ENCODE measurements at places on chromosomes 4 and X.

DNA sequence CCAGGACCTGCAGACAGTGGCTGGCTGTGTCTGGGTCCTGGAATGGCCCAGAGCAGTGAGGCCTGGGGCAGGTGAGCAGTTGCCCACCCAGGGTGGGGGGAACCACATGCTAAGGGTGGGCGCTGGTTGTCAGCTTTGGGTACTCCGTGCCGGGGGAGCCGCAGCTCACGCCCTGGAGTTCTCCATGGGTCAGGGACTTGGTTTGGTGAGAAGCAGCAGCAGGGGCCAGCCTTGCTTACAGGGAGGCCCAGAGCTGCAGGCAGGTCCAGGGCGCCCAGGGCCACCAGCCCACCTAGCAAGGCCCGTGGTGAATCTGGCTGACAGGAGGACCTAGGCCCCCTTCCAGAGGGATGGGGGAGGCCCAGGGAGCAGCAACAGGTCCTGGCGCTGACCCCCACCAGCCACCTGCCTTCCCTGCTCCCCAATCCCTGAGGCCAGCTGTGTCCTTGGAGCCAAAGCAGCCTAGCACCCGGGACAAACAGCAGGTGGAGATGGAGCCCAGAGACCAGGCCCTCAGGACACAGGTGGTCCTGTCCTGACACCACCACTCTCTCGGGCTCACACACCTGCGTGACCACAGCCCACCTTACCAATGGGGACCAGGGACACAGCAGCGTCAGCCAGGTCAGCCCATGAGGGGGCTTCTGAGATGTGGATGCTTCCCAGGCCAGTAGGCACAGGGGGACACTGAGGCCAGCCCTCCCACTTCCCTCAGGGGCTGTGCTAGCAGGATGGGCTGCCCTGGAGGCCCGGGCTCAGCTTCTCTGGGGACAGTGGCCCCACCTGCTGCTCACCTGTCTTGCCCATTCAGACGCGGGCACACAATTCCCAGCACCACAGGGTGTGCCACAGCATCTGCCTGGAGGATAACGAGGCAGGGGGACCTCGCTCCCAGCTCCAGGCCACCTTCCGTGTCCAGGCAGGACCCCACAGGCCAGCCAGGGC is 3.5 kb downstream of the MXD4 start:
- DNase-seq = peak; percentile 24

DNA sequence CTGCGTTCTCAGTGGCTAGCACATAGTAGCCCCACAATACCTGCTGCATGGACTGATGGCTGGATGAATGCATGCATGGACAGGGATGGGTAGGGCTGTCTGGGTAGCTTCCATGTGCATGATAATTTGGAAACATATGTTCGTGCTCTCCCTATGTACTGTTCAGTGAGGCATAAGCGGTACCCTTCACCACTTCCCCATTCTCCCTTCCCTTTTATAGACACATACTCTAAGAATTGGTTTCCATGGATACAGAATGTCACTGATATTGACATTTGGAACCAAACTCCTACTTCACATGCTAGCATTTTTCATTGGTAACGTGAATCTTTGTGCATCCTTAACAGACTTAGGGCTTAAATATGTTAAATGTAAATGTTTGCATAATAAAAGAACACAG is 20.4 kb downstream of the USP46 start:
- no peak for DNase-seq

GRCh38 chrX:17377795-17378194 is 2.8 kb downstream of the NHS start:
- peak; percentile 38 for DNase-seq

DNA sequence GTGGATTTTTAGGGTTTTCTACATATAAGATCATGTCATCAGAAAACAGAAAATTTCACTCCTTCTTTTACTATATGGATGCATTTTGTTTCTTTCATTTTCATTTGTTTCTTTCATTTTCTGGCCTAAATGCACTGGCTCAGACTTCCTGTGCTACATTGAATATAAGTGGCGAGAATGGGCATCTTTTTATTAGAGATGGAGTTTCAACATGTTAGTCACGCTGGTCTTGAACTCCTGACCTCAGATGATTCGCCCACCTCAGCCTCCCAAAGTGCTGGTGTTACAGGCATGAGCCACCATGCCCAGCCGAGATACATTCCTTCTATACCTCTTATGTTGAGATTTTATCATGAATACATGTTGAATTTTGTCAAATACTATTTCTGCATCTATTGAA is 61.8 kb downstream of the BRWD3 start:
- no peak for DNase-seq

GRCh38 chr4:54085284-54085683 is 14.7 kb upstream of the GSX2 start:
- no peak for DNase-seq

DNA sequence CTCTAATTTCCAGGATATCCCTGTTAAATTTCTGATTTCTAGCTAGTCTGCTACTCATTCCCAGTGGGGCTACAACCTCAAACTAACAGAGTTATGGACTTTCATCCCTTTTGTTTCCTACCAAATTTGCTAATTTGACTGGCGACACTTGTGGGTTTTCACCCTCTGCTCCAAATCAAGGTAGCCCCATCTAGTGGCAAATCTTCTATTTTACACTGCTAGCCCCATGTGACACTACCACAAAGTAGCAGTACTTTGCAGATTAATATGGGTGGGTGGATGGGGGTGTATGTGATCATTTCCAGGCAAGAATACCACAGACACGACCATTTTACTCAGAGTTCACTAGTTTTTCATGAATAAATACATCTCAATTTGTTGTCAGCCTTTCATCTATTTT is 150.3 kb downstream of the MSL3 start:
- no peak for DNase-seq

GRCh38 chr4:25377572-25378436 is 741 bp downstream of the ANAPC4 start:
- DNase-seq = no peak

- DNase-seq = no peak
Observed at GRCh38 chr4:1082215-1083182, 30.9 kb downstream of the RNF212 start.

DNA sequence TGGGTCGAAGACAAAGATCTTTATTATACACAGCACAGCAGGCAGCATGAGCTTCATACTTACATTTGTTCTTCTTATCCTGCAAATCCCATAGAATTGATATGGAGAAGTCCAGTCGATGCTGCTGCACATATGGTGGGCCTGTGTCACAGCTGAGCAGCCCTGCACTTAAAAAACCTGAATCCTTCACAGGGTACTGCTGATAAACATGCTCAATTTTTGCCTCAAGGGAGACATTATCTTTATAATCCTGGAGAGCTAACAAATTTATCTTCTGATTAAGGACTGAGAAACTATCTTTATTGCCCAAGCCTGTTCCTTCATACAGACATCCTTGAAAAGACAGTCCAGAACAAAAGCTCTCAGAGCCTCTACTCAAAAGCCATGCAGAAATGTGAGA is 434.4 kb upstream of the FAM47C start:
- no peak for DNase-seq

DNA sequence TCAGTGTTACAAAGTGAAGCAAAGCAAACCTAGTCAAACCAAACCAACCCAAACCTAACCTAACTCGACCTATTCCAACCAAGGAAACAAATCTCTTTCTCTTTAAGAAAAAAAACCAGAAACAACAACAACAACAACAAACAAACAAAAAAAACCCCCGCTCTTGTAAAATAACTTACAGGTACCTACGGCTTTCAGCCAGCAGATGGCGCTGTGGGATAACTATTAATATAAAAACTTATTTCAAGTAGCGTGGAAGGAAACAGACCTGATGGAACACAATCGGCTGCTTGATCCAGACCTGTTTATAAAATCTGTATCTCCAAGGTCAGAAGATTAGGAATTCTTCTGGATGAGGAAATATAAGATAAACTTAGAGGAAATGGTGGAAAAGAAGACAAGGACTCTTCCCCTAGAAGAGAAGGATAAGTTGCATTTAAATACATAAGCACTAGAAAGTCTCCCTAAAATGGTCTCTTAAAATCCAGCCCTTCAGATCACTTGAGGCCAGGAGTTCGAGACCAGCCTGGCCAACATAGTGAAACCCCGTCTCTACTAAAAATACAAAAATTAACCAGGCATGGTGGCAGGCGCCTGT is 34.4 kb upstream of the CDKL5 start:
- DNase-seq = peak; percentile 61

GRCh38 chr4:100679926-100680325 is 162.1 kb upstream of the EMCN start:
- DNase-seq = no peak

GRCh38 chrX:41382714-41383645 is 49.0 kb downstream of the DDX3X start:
- DNase-seq = peak; percentile 35

- DNase-seq = no peak
Observed at GRCh38 chrX:115284877-115285276, 4.6 kb upstream of the LUZP4 start.

GRCh38 chr4:147312376-147313046 is 168.4 kb upstream of the EDNRA start:
- DNase-seq = no peak

DNA sequence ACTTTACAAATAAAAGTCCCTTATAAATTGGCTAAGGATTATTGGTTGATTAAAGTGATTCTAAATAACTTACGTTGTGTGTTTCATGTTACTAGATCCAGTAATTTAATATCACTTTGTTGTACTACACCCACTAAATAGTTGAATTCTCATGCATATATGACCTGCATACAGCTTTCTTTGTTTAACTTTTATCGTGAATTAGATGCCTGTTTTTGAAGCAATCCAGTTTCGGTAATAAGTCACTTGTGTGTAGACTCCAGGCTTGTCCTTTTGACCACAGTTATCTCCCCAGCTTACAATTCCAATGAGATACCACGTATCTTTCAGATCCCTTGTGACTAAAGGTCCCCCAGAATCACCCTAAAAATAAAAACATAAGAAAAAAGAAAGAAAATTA is 27.3 kb upstream of the TMPRSS11D start:
- no peak for DNase-seq

DNA sequence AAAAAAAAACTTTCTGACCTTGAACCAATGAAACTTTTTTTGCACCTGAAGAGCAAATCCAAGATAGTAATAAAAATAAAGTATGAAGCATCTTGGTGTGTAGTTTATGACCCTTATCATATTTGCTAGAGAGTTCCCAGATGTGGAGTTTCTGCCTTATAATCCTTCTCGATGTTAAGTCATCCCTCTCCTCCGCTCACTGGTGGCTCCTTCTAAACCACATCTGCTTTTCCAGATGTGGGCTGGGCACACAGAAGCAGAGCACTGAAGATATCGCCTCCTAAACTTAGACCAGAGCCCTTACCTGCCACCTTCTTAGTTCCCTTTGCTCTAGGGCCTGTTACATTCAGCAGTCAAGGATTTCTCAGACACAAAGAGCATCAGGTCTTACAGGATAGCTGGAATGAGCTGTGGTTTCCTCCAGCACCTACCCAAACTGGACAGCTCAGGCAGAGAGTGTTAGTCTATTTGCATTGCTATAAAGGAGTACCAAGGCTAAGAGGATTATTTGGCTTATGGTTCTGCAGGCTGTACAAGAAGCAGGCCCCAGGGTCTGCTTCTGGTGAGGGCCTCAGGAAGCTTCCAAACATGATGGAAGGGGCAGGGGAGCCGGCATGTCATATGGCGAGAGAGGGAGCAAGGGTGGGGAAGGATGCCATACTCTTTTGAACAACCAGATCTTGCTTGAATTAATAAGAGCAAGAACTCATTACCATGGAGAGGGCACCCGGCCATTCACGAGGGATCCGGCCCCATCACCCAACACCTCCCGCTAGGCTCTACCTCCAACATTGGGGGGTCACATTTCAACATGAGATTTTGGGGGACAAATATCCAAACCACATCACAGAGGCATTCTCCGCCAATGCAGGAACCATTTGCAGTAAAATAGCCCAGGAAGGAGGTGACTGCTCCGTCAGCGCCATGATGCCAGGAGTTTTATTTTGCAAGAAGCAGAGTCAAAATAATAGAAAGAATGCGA is 75.6 kb upstream of the HELT start:
- DNase-seq = no peak

GRCh38 chr4:121112530-121112929 is 40.2 kb upstream of the NDNF start:
- DNase-seq = no peak

DNA sequence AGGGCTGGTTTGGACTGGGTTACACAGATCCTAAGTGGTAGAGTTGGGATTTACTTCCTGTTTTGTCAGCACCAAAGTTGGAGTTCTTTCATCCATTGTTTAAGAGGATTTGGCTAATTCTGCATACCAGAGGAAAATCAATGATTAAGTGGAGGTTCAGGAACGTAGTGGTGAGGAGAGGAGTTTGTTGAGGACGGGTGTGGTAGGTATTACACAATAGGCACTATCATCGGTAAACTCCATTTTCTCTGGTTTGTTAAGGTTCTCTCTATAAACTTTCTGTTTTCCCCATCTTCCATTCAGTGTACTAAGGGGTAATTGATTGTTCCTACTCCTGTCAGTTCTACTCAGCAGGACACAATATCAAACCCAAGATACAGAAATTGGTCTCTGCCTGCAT is 107.5 kb upstream of the VCX2 start:
- DNase-seq = no peak

GRCh38 chr4:15425520-15425919 is 2.3 kb upstream of the C1QTNF7 start:
- no peak for DNase-seq

GRCh38 chrX:153876112-153876491 is 9.9 kb downstream of the L1CAM start:
- no peak for DNase-seq

DNA sequence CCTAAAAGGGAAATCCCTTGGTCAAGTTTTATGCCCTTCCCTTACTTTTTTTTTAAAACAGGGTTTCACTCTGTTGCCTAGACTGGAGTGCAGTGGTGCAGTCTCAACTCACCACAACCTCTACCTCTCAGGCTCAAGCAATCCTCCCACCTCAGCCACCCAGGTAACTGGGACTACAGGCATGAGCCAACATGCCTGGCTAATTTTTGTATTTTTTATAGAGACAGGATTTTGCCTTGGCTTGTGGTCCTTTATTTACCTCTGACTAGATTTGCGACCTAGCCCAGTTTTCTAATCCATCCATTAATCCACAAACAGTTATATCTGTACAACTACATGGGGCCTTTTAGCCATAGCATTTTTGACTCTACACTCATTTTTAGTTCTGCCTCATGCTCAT is 23.7 kb downstream of the CDS1 start:
- DNase-seq = no peak

DNA sequence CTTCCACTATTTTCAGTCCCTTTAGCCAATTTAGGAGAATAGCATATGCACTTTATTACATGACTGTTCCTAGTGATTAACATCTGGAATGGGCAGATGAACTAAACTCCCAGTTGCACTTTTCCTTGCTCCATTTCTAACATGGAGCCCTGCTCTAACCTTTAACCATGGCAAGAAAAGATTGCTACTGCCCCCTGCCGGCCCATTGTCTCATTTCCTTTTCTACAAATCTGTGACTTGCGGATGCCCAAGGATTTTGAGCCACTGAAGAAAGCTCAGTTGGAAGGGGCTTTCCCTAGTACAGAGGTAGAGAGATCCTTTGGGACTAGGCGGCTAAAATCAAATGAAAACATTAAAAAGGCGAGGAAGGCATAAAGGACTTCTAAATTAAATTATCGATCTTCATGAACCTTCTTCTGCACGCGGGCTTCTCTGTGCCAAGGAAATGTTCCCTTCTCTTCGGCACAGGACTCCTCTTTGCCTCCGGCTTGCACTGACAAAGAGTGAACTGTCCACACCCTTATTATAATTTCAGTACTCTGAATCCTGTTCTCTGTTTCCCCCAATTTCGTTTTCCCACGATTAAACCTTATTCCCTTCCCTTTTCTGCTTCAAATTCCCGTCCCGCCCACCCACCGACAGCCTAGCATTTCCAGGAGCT is 577 bp upstream of the GLRA2 start:
- peak; percentile 35 for DNase-seq

Measured in CD4-positive, alpha-beta memory T cell (primary cell).